ENCODE measurements at places on chromosomes 2 and 18.

- DNase-seq, result no peak
Observed at GRCh38 chr2:235832941-235833340, 335.2 kb downstream of the GBX2 start.

DNA sequence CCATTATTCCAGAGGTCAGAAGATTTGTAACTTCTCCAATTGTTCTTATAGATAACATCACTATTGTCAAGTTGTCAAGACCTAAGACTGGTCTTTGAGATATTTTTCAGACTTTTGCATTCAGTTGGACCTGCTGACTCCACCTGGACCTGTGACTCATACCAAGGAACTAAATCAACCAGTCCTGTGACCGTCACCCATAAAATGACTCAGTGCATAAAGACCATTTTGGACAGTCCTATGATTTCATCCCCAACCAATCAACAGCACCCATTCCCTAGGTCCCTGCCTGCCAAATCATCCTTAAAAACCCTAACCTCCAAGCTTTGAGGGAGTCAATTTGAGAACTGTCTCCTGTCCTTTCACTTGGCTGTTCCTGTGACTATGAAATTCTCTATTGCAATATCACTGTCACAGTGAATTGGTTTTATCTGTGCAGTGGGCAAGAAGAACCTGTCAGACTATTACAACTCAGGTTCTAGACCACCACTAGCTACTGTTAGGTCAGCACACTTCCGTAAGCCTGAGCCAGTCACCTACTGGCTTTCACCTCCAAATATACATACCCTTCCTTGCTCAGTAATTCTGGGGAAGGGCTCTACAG is 17.1 kb downstream of the DPP4 start:
- DNase-seq, result no peak

DNA sequence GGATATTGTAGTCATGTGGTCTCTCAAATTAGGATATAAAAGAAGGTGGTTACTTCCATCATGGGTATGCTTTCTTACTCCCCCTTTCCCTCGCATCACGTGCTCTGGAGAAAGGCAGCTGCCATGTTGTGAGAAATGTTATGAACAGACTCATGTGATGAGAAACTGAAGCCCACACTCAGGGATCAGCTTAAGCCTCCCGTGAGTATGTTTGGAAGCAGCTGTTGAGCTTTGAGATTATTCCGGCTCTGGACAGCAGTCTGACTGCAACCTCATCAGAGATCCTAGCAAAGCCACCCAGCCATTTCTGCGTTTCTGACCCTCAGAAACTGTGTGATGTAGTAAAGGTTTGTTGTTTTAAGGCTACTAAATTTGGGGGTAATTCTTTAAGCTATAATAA is 700.1 kb downstream of the ADCYAP1 start:
- DNase-seq, result no peak

DNA sequence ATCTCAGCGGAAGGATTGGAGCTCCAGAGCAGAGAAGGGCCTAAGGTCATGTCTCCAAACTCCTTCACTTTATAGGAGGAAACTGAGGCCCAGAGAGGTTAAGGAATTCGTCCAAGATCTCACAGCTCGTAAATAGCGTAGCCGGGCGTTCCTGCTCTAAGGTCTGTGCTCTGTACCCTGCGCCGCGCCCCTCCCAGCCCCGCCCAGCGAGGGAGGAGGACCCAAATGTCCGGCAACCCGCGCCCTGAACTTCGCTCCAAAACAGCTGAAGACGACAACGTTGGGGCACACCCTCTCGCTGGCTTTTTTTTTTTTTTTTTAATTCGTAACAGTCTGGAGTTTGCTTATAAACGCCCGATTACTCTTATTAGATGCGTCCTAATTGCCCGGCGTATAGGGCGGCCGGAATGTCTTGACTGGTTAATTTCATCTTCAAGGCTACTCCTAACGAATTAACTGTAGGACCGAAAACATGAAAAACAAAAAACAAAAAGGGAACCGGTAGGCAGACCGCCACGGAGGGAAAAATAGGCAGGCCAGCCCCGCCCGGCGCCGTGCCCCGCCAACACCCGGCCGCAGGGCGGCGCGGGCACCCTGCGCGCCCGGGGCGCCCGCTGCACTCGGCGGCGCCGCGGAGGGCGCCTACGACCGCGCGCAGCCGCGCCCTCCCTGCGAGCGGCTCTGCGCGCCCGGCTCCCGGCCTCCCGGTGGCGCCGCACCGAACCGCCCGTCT is 928 bp upstream of the FOSL2 start:
- peak; percentile 80 for DNase-seq

GRCh38 chr2:219475697-219476651 is 22.7 kb upstream of the GMPPA start:
- peak; percentile 66 for DNase-seq

GRCh38 chr2:236237468-236238190 is 26.6 kb downstream of the ASB18 start:
- DNase-seq, result no peak

DNA sequence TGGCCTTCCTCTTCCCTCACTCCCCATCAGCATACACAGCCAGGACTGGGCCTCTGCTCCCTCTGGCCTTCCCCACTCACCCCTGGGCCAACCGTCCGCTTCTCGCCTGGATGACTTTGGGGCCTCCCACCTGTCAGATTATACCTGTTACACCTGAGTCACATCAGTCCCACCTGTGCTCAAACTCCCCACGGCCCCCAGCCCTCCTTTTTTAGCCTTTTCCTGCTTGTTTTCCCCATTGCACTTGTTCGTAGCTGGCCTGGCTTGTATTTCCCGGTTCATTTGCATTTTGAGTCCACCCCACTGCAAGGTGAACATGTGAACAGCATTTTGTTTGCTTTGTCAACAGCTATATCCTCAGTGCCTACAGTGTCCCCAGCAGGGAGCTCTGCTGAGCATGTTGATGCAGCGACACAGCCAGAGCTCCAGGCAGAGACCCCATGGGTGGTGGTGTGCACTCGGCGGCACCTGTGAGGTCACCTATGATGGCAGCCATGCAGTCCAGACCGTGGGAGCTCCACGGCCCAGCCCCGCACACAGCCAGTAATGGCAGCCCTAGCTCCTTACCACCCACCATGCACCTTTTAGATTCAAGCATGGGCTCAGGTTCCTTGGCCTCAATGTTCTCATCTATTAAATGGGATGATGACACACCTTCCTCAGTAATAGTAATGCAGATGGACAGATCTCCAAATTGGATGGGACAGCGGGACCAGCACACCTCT is 276.4 kb upstream of the HS6ST1 start:
- no peak for DNase-seq

- DNase-seq, result no peak
Observed at GRCh38 chr2:190964170-190964795, 49.7 kb downstream of the STAT1 start.

- peak; percentile 51 for DNase-seq
Observed at GRCh38 chr2:106095478-106096298, 98.4 kb downstream of the UXS1 start.

GRCh38 chr2:158962074-158962473 is 6.4 kb upstream of the TANC1 start:
- DNase-seq, result no peak

- DNase-seq, result no peak
Observed at GRCh38 chr2:38113981-38114708, 38.2 kb upstream of the CYP1B1 start.

GRCh38 chr18:22210311-22210754 is 40.9 kb downstream of the GATA6 start:
- DNase-seq, result no peak

DNA sequence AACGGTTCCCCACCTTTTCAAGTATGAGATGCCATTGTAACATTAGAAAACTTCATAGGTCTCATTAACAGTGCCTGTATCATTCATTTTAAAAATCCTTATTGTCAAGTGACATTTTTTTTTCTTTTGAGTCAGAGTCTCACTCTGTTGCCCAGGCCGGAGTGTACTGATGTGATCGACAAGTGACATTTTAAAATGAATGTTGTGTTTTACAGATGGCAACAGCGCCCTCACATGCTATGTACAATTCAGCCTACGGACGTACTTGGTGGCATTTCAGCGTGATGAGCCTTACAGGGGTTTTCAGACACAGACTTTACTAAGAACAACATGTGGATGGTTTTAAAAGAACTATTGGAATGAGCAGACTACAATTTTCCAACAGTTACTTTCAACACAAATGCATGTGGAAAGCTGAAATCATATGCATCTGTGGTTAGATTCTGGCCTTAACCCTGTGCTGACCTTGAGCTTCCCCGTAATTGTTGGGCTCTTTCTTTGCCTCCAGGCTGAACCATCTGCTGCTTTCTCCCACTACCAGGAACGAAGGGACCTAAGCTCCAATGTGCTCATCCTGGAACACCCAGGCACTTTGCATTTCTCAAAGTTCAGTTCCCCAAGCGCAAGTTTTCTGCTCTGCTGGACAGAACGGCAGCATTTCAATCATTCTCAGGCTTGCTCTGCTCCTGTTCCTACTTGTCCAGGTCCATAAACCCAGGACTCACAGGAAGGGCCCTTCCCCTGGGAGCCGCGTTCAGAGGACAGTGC is 119.9 kb upstream of the NDUFV2 start:
- DNase-seq, result no peak

DNA sequence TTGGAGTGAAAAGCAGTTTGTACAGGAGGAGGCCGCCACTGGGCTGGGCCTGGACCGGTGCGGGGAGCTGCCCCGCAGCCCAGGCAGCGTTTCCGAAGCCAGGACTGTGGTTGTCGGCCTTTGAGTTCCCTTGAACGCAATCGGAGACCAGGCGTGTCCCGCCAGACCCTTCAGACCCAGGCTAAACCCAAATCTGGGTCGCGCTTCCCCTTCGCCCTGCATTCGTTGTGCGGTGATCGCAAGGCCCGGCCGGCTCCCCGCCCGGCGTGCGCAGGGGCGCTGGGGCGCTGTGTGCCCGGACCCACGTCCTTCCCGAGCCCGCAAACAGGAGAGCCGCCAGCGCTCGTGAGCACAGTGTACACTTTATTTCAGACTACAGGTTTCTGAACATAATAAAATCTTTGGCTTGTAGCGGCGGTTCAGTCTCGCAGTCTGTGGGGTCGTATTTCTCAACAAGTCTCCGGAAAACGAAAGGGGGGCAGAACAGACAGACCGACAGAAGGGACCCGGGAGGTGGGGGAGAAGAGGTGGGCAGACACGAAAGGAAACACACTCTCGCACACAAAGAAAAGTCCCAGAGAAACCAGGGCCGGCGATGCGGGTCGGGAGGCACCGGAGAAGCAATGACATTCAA is 5.5 kb downstream of the EN1 start:
- no peak for DNase-seq

DNA sequence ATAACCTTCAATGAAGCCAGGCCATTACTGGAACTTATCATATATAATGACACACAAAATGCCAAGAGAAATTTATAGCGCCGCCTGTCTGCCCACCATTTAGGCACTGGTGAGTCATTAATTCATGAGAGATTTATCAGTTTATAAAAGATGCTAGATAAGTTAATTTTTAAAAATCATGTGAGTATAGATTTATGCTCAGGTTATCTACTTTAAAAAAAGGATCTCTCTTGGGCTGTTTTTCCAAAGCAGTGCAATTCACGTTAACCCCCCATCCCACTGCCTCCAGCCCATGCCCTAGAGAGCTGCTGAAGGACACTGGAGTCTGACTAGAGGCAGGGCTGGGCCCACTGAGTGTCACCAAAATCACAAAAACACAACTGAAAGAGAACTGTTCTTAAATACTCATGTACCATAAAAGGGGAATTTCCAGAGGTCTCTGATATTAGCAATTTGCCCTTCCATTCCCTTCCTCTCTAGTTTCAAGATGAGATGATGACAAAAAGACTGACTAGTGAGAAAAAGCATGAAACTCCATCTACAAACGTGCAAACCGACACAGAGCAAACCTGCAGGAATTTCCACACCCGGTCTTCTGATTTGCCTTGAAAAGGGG is 160.8 kb downstream of the BCL2 start:
- DNase-seq, result no peak
